ENCODE measurements at places on chromosomes 12 and 14. TPM values are rescaled to one million over a fixed set of nuclear protein-coding genes. Genes with fewer than 3 reads are reported as not detected.
A peak's percentile ranks its signal among the peaks of the same experiment; 100 is the strongest.

DNA sequence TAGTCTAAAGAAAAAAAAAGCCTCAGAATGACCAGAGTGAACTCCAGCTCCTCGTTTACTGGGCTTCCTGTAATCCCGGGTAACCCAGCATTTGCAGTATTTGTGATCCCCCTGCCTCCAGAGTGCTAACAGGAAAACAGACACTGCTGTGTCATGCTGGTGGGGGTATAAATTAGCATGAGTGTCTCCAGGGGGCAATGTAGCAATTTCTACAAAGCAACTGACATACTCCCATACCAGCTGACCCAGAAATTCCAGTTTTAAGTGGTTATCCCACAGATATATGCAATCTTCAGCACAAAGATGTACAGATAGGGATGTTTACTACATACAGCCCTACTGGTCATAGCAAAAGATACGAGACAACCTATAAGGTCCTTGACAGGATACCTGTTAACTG is 18.8 kb downstream of the TTC7B start:
- no peak for DNase-seq

The TMEM30B gene
- total RNA-seq, result 10.5 TPM

The CLEC1A gene
- not detected for total RNA-seq

The GSG1 gene
- not detected for total RNA-seq

DNA sequence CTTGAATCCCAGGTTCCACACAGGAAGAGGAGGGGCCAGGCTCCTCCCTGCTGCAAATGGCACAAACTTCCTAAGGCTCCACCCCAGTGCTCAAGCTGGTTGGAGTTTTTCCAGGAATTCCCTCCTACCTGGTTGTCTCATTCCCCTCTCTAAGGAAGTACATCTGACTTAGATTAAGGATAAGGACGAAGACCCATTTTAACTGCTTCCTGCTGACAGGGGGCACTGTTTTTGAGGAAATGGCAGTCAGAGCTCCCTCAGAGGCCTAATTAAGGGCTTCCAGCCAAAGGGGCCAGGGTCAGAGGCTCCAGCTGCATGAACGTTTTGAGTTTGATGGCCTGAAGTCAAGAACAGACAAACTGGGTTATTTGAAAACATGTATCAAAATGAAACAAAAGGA is 1084.7 kb downstream of the SLC6A15 start:
- peak; percentile 7 for DNase-seq

The RERG gene
- total RNA-seq, result 0.53 TPM

The PHLDA1 gene
- 16.9 TPM for total RNA-seq

The CLECL1 gene
- total RNA-seq, result not detected

The ACSM4 gene
- not detected for total RNA-seq

The KRT7 gene
- total RNA-seq, result 895 TPM

The SPX gene
- total RNA-seq, result 6.3 TPM

The EML1 gene
- 6.0 TPM for total RNA-seq

GRCh38 chr14:77822741-77823140 is 22.8 kb downstream of the ADCK1 start:
- DNase-seq, result no peak

The ART4 gene
- total RNA-seq, result not detected

- no peak for DNase-seq
Measured at GRCh38 chr12:76142305-76142704, 57.8 kb upstream of the NAP1L1 start.

The PIK3C2G gene
- 0.26 TPM for total RNA-seq

DNA sequence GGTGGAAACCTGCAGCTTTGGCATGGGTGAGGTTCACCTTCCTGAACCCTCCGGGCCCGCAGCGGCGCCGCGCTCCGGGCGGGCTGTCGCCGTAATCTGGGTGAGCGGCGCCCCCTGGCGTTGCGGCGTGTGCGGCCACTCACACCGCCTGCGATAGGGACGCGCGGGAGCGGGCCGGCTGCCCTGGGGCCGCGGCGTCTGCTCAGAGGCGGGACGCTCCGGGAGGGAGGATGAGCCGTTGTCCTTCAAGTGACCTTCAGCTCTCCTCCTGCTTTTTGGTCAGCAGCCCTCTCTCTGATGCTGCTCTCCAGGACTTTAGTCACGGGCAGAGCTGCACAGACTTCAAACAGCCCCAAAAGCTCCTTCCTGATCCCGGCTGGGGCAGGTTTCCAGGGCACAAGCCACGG is 211.7 kb upstream of the FKBP4 start:
- no peak for DNase-seq

The TULP3 gene
- total RNA-seq, result 22.7 TPM

The KLRC4 gene
- not detected for total RNA-seq

DNA sequence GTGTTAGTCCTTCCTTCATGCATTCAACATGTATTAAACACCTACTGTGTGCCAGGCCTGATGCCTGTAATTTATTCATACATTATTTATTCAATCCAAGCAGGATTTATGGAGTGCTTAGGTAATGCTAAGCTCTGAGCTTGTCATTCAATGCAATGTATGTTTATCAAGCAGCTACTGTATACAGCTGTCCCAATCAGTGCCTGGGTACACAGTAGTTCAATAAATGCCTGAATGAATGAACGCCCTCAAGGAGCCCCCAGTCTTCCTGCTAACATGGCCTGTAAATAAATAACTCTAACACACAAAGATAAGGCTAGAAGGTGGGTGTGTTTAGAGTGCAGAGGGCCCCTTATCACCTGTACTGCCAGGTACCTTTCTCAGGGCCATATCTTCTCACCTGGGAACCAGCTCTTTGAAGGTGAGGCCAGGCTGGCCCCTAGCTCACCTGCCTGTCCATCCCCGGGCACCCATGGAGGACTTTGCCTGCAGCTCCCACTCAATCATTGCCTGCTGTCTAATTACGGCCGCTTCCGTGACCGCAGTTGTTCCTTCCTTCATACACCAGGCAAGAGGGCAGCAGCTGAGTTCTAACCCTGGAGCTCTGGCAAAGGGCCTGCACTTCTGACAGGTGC is 20.0 kb upstream of the KDM2B start:
- DNase-seq, result no peak

The TXNDC16 gene
- total RNA-seq, result 1.0 TPM

Data from bronchial epithelial cell (primary cell).